ENCODE measurements at places on chromosomes 12 and 14. TPM values are rescaled to one million over a fixed set of nuclear protein-coding genes. Genes with fewer than 3 reads are reported as not detected.

RTL1 gene
- not detected for polyA plus RNA-seq

TMEM119 gene
- 67.0 TPM for polyA plus RNA-seq

MVK gene
- polyA plus RNA-seq, result 5.9 TPM

MUCL1 gene
- not detected for polyA plus RNA-seq

GPRC5A gene
- polyA plus RNA-seq, result 118 TPM

RIPK3 gene
- polyA plus RNA-seq, result 0.09 TPM

ARHGAP9 gene
- 1.2 TPM for polyA plus RNA-seq

SCN8A gene
- polyA plus RNA-seq, result 12.5 TPM

APOF gene
- polyA plus RNA-seq, result not detected

GNPTAB gene
- 34.3 TPM for polyA plus RNA-seq
